ENCODE measurements at places on chromosomes 12 and 14.

- peak; percentile 95 for DNase-seq
Observed at GRCh38 chr12:104219908-104220404, 4.4 kb downstream of the TXNRD1 start.

DNA sequence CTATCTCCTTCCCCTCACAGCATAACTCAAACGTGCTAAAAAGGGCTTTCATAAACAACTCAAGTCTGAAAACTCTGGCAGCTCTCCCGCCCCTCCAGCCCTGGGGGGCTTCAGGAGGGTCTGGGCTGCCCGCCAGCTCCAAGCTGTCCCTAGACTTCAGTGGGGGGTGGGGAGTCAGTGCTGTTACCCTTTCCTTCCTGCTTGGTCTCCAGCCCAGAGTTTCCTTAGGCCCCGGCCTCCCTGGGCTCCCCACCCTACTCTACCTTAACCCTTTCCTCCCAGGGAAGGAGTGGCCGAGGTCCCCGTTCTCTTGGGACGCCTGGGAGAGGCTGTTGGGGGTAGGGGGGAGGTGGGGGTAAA lies 530 bp upstream of the NYNRIN start:
- DNase-seq, result no peak

DNA sequence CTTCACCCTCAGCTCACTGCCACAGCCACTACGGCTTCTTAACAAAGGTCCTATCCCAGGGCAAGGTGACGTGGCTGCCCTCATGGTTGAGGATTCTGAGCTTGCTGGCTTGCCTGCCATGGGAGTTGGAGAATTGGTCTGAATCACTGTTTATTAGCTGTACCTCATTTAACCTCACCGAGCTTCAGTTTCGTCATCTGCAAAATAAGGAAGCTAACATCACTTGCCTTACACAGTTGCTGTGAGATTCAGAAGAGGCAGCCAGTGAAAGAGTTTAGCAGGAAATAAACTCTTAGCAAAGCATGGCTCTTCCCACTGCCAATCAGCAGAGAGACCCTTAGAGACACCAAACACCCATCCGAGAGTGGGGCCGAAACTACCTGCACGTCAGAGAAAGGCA lies 90.1 kb upstream of the KCNA1 start:
- DNase-seq, result no peak

- no peak for DNase-seq
Observed at GRCh38 chr12:91380631-91381030, 198.0 kb upstream of the DCN start.

- DNase-seq, result no peak
Observed at GRCh38 chr14:71061458-71061857, 154.2 kb downstream of the PCNX1 start.

GRCh38 chr12:54028314-54029201 lies at the start of gene HOXC6:
Gene HOXC6, plus strand, starts transcription at chr12:54028440. Its CDS starts 82 bp downstream, at chr12:54028522.
- no peak for DNase-seq

- no peak for DNase-seq
Observed at GRCh38 chr14:31159682-31160296, 47.8 kb downstream of the HECTD1 start.

GRCh38 chr14:52352569-52352968 lies 38.5 kb downstream of the PTGER2 start:
- no peak for DNase-seq

DNA sequence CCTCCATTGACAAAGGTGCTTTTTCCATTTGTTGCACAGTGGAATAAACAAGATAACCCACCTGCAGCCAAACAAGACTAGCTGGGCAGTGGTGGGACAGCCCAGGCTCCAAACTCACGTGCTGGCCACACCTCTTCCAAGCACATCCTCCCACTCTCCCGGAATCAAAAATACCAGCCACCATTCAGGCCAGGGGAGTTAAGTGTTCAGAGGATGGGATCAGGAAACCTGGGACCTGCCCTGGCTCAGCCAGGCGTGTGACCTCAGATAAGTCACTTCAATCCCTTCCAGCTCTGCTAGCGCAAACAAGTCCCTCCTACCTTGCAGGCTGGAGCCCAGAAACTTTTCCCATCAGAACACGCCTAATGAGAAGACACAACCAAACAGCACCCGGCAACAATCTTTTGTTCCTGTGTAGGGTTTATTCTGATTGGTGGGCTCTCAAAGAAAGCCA lies 43.3 kb downstream of the ACTN1 start:
- DNase-seq, result no peak

DNA sequence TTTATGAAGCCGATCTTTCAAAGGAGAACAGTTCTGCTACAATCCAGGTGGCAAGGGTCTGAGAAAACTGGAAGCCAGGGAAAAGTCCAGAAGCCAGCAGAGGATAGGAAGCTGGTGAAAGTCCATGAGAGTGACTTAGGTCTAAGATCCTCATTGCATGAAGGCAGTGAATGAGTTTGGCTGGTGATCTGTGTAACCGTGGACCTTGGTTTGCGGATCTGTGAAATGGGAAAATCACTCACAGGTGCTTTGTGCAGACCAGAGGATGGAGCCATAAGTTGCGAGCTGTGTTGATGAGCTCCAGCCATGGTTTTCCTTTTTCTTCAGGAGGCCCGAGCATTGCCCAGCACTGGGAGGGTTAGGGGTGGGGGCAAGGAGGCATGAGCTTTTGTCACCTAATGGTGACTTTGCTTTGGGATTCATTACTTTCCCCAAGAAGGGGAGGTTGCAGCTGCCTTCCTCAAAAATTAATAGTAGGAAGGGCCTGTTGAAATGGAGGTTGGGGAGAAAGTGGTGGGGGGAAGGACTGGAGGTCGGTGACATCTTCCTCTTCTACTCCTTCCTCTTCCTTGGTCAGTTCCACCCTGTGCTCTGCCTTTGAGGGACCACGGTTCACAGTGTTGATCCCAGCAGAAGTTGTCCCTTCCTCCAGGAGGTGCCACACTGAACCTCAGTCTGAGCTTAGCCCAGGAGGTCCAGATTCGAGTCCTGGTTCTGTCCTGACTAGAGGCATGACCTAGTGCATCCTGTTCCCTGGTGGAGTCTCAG lies 20.3 kb upstream of the SERPINA6 start:
- no peak for DNase-seq

- DNase-seq, result no peak
Observed at GRCh38 chr12:45075587-45076282, 24.8 kb upstream of the DBX2 start.

GRCh38 chr12:27453421-27453820 lies 6.9 kb downstream of the SMCO2 start:
- DNase-seq, result no peak

DNA sequence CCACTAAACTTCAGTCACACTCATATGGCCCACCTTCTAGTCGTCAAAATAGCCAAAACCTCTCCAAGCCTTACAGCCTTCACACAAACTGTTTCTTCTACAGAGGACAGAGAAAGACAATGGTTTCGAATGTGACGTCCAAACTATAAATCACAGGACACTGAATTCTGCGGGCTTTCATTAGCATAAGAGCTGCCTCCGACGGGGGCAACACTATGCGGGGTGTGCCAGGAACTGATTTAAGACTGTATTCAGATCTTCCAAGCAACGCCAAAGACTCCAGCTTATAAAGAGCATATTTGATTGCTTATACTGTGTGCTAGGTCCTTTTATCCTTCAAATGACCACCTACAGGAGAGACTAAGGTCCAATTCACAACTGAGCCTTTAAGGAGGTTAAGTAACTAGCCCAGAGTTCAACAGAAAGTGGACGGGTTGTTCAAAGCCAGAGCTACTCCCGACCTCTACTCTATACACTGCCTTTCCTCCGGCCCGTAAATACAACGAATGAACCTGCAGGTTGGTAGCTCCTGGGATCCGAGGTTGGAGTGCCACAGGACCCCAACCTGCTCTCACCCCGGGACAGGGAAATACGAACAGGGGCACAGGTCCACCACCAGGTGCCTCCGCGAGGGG lies 575 bp downstream of the L2HGDH start:
- DNase-seq, result no peak

- DNase-seq, result no peak
Observed at GRCh38 chr12:16622338-16622737, 16.4 kb upstream of the LMO3 start.

DNA sequence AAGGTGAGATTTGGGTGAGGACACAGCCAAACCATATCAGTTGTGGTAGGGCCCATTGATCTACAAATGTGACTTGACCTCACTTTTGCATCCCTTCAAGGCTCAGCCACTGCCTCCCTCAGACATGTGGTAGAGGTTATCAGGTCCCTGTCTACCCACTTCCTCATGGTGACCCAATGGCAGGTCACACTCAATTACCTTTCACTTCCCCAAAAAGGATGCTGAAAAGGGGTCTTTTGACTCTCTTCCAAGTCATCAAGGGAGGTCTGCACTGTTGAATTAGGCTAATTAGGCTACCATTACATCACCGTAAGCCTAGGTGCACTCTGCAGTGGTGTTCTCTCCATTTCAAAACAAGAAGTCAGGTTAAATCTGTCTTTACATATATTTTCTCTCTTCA lies 22.6 kb upstream of the DRAM1 start:
- DNase-seq, result no peak

GRCh38 chr12:19208456-19208855 lies 78.9 kb downstream of the PLEKHA5 start:
- no peak for DNase-seq

- DNase-seq, result no peak
Observed at GRCh38 chr12:49388682-49389386, 21.6 kb downstream of the SPATS2 start.

DNA sequence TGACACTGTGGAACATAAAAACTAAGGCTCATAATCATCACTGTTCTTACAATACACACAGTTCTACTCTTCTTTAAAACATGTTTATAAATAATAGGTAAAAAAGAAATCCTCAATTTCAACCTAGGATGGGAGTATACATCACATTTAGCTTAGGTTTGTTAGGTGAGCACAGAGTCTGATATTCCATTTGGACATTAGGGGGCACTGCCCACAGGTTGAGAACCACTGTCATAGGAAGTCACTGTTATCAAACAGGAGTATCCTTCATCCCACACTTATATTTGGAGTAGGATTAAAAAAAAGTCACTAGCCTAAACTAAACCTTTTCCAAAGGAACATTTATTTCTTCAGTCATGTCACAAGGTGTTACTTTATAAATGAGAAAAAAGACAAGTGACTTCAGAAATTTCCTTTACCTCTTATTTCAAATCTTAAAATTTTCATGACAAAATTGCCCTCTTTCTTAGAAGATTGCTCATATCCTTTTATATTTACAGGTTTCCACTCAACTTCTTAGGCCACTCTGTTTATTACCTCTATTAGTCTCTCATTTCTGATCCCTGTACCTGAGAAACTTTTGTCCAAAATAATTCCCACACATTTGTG lies 240.6 kb downstream of the CPNE8 start:
- no peak for DNase-seq

DNA sequence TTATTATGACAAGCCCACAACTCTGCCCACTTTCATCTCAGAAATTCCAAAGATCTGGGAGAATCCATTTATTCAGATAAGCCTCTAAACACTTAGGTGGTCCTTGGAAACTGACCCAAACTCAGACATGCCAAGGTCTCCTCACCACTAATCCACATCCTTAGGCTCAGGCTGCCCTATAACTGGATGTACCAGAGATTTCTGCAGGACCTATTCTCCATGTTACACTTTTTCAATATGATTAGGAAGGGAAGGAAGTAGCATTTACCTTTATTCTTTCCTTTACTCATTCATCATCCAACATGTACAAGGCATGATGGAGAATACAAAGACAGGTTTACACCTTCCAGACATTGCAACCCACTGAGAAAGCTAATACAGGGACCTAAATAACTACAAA lies 145.9 kb upstream of the BMP4 start:
- no peak for DNase-seq

DNA sequence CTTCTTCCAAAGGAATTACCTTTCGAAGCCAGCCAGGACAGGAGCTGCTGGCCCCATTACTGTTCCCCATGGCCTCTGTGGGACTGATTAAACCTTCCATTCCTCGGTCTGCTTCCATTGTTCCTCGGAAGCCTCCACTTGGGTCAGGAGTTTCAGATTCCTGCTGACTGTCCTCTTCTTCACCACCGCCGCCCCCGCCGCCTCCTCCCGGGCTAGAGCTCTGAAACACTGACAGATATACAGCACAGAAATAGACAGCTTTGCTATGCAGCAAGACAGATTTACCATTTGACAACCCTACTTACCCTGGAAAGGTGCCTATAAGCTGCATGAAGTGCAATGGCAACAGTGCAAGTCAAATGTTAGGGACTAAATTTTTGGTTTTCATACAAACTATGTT lies 21.8 kb downstream of the ZC2HC1C start:
- no peak for DNase-seq

- no peak for DNase-seq
Observed at GRCh38 chr12:100926669-100927248, 132.2 kb downstream of the ANO4 start.

DNA sequence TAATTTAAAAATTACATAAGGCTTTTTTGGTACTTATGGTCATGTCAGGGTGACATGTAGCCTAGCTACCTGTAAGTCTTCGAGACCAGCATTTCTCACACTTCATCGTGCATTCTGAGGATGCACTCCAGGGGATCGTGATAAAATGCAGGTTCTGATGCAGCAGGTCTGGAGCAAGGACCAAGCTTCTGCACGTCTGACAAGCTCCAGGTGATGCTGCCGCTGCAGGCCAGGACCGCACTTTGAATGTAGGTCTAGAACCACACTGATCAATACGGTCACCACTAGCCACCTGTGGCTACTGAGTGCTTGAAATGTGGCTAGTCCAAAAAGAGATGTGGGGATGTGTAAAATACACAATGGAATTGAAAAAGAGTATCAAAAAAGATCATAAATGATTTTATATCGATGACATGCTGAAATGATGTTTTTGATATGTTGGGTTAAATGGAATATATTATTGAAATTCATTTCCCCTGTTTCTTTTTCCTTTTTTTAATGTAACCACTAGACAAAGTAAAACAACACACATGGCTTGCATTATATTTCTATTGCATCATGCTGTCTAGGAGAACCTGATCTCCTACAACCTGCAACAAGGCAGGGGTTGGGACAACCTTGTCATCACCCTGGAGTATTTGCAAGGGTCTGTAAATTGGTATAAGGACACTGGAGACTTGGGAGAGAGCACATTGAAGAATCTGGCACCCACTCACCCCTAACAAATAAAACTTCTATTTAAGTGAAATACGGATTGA lies 142.4 kb downstream of the DPF3 start:
- DNase-seq, result no peak

GRCh38 chr14:68546839-68547238 lies 246.0 kb downstream of the ZFP36L1 start:
- no peak for DNase-seq

Data from NCI-H774 (cell line).